ENCODE measurements at places on chromosomes 7 and 10. TPM values are rescaled to one million over a fixed set of nuclear protein-coding genes. Genes with fewer than 3 reads are reported as not detected.

DNA sequence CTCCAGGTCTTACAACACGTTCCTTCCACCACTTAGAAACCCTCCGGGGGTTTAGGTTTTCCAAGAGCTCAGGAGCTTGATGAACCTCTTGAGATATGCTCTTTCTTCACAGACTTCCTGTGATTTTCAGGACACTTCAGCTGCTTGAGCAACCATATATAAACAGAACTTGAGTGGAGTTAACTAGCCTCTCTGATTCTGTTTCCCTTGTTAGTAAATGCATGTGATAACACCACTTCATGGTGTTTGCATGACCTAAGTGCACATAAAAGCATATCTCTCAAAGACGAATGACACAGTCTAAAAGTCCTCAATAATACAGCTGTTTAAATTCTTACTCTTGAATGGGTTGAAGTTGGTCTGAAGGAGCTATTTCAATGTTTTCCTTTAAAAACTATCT lies 9.9 kb downstream of the PRR15 start:
- no peak for DNase-seq

DNA sequence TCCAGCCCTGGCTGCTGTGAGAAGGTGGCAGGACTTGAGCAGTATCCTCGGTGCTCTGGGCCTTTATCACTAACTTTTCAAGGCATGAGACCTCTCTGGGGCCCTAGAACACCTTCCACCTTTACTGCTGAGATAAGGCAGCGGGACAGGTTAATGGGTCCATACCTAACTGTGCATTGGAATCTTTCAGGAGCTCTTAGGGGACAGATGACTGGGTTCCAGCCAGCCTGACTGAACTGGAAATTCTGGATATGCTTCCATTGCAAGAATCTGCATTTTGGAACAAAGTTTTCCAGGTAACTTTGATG lies 73.0 kb downstream of the ATXN7L1 start:
- no peak for DNase-seq

Gene TM9SF3
- polyA plus RNA-seq, result 73.4 TPM

Gene CALML3
- not detected for polyA plus RNA-seq
